ENCODE measurements at places on chromosomes 2 and 18.

DNA sequence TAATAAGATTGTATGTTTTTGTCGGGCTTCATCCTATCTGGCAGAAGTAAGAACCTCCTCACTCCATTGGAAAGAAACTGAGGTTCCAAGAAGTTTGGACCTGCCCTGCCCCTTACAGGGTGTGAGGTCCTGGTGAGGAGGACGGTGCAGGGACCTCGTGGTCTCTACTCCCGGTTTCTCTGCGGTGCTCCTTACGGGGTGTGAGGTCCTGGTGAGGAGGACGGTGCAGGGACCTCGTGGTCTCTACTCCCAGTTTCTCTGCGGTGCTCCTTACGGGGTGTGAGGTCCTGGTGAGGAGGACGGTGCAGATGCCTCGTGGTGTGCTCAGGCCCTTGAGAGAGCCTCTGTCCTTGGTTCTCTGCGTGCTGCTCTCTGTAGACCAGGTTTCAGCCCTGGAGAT, 5.2 kb downstream of the CTDP1 start:
- no peak for ATAC-seq

GRCh38 chr2:168811696-168812095, 9.3 kb downstream of the NOSTRIN start:
- ATAC-seq, result no peak

DNA sequence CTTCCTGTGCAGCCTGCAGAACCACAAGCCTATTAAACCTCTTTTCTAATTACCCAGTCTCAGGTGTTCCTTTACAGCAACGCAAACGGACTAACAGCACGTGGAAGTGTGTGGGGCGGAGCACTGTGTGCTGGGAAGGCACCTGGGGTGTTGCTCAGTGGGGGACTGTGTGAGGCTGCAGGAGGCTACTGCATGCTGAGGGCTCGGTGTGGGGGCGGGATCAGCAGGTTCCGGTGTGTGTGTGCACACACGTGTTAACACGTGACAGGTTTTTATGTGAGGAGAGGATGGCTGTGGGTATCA, 58.9 kb downstream of the ANKMY1 start:
- no peak for ATAC-seq

DNA sequence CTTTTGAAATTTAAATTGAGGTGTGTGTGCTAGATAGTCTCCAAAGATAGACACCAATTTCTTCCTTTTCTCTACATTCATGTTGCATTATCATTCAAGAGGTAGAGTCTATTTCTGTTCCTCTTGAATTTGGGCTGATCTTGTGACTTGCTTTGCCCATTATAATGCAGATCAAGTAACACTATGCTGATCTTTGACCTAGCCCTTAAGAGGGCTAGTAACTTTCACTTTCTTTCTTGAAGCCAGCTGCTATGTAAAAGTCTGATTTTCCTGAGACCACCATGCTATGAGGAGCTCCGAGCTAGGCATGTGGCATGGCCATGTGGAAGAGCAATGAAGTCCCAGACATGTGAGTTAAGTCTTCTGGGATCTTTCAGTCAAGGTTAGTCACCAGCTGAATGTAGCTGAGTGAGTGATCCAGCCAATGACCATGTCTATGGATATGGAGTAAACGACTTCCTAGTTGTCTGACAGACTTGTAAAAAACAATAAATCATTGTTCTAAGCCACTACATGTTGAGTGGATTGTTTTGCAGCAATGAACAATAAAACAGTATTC, 189.4 kb upstream of the CWC22 start:
- ATAC-seq, result no peak

DNA sequence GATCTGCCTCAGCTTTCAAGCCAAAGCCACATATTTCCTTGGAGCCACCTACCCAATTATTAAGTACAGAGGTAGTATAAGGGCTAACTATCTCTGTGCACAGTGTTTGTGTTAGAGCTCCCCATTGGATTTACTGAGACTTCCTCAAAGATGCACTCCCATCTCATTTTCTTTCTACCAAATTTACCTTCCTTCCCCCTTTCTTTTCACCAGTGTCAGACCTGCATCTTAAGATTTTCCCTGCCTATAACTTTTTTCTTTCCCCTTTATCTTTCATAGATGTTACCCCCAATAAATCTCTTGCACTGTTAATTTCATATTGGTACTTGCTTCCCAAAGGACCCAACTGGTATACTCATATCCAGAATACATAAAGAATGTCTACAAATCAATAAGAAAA, 5.9 kb upstream of the REL start:
- no peak for ATAC-seq

DNA sequence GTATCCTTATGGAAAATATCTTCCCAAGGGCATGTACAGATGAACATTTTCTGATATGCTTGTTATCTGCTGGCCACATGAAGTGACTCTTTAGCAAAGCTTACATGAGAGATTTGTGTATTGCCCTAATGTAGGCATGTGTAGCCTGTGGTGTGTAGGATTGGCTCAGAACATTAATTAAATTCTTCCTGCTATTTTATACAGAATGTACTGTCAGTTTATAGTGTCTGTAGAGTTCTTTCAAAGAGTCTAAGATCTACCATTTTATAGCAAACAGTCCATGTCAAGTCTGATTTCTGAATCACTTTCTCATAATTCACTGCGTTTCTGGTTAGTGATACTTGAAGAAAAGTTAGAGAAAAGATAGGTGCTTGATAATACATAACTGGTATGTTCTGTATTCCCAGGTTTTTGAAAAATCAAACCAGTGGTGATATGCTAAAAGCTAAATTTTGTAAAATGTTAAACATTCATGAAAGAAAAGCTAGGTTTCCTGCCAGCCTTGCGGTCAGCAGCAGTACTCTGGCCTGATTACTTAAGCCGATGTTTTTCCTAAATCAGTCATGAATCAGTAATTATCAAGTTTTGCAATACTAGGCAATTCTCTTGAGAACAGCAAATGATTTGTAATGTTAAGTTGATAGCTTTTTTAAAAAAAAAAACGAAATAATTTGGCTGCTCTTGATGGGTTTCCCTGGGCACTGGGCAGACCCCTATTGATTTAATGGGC, 30.9 kb upstream of the EFEMP1 start:
- ATAC-seq, result peak; percentile 69

DNA sequence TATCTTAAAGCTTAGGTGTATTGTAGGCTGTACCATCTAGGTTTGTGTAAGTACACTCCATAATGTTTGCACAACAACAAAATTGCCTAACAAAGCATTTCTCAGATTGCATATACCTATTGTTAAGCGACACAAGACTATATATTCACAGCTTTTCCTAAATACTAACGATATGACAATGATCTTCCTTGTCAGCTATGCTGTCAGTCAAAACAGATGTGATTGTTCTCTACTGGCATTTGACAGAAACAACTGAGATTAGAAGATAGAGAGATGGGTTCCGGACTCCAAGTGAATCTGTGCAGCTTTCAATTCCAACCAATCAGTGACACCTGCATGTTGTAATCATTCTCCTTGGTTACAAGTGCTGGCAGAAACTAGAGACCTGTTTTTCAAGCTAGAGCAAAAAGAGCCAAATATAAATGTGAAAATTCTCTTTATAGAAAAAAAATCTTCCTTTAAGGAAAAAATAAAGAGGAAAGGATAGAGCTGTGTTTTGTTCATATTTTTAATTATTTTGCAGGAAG, 1232.3 kb upstream of the SLC39A10 start:
- no peak for ATAC-seq

- ATAC-seq, result no peak
Measured at GRCh38 chr2:136209561-136210454, 91.9 kb upstream of the CXCR4 start.

DNA sequence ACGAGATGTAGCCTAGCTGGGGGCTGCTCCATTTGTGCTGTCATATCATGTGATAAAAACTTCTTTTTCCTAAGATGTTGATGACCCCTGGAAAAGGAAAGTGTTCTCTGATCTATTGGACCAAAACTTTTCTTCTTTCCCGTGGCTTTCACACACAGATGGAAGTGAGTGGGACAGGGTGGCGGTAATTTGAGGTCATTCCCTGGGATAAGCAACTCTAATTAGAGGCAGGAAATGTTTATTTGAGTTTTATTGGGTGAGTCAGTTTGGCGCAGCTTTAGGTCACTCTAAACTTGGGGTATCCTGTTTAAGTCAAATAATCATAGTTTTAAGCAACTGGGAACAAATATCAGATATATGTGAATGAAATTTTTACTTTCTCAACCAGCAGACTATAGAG, 221.0 kb upstream of the EPAS1 start:
- ATAC-seq, result no peak

GRCh38 chr2:230130668-230131364, 62.1 kb upstream of the SLC16A14 start:
- peak; percentile 90 for ATAC-seq

DNA sequence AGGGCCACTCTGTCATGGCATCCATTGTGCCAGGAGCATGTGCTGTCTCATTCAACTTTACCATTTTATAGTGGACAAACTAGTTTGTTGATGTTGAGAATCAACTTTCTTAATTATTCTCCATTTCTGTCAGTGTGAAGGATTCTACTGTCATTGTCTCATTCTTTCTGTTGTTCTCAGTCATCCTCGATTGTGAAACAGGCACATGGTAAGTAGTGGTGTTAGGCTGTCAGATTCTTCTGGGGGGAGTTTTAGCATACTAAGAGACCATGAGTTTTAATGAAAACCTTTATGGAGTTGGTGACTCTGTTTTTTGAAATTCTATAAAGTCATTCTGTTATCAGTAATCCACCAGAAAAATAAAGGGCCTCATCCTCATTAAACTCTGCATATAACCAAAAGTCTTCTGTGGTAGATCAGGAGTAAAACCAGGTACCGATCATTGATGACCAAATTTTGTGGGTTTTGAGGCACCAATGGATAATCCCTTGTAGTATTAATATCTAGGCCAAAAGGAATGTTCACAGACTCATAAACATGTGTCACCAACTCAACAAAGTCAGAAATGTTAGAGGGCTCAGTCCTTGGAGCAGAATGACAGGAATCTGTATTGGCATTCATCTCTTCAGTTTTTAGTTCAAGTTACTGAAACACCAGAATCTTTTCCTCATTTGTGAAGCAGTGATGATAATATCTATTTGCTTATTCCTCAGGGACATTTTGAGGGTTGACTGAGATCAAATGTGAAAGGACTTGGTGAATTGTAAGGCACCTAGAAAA, 73.2 kb downstream of the CERS6 start:
- no peak for ATAC-seq

DNA sequence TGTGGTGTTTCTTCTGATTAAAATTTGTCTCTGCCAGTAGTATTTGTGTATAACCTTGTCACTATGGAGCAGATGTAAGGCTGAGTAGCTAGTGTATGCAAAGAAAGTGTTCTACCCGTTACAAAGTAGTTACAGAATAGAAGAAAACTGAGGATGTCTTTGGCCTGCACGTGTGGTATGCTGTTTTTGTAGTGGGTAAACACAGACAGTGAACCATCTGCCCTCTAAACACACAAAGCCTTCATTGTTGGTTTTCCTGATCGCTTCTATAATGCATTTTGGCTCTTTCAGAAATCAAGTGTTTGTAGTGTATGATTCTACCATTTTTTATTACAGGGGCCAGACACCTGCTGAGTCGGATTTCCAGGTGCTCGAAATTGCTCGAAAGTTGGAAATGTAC, 61.5 kb downstream of the FARP2 start:
- ATAC-seq, result no peak

GRCh38 chr2:218995972-218996711, 2.9 kb upstream of the CRYBA2 start:
- peak; percentile 93 for ATAC-seq

GRCh38 chr2:46988733-46989481, 73.3 kb upstream of the MCFD2 start:
- no peak for ATAC-seq

- ATAC-seq, result no peak
Measured at GRCh38 chr2:53636596-53636995, 131.0 kb upstream of the CHAC2 start.

GRCh38 chr2:182946958-182947369, 80.5 kb upstream of the FRZB start:
- no peak for ATAC-seq

Measured in gastroesophageal sphincter (tissue), 4 donors.